Colonic mucosa (tissue), 4 donors: ENCODE measurements at places on chromosomes 2 and 18.

DNA sequence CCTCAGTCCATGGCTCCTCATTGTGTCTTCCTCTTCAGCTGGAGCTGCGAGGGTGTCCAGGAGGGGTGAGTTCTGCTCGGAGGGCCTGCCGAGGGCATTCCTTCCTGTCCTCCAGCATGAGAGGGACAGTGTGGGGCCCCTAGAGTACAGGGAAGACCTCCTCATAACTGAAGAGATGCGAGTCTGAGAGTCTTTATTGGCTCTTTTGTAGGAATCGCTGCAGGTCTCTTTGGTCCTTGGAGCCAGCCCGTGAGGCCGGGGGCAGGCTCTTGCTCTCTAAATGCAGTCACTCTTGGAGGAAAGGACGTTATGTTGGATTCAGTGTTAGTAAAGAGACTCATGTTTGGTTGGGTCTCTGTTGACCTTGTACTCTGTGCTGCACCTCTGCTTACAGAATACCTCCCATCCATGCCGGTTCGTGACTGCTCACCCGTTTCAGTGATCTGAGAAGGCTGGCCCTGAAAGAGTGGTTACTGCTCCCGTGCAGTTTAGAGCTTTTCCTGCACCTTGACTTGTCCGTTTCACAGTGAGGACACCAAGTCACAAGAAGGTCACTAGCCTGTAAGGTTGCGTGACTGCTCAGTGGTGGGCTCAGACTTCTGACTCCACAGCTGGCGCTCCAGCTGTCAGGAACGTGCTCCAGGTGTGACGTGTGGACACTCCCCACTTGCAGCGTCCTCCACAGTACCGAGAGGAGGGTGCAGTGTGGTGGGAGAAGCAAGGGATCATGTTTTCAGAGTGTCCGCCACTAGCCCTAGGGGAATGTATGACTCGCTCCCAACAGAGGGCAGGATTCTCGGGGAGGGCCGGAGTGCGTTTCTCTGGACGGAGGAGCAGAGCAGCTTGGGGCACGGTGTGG, 7.8 kb downstream of the ATG4B start:
- DNase-seq = no peak

DNA sequence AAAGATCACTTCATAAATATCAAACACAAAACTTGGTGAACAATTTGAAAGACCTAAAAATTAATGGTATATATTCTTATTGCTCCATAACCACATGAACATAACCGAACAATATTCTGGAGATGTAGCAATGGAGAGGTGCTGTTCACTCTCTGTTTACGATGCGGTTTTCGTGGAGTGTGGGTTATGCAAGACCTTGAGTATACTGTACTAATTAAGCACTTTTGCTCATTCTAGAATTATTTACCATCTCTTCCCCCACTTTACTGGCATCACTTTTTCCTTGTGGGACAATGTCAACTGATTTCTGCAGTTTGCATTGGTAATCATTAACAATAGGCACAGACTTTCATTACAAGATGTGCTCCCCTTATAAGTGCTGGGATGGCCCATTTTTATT, 97.6 kb downstream of the RAPH1 start:
- no peak for DNase-seq

- DNase-seq = no peak
These were observed 101.4 kb downstream of the COLEC12 start for GRCh38 chr18:398935-399630.

GRCh38 chr2:227471924-227472264, at the start of gene AGFG1:
TSS of gene AGFG1 (plus strand) at chr2:227472156. CDS start at chr2:227472422, 266 bp downstream.
- peak; percentile 90 for DNase-seq

DNA sequence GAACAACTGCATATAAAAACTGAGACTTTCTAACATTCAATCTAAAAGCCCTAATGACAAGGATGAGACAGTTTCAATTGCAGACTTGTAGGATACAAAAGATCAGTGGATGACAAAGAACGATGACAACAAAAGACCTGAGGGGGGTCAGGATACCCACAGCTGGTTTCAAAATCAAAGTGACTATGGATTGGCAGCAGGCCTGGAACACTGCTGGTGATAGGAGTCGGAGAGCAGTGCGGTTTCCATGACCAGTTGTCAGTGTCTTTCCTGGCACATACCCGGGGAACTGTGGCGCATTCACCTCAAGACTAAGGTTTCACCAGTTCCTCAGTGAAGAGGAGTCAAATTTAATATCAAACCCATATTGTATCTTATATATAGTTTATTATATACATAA, 42.0 kb downstream of the EHD3 start:
- DNase-seq = no peak

GRCh38 chr2:143139835-143140393, 10.7 kb downstream of the ARHGAP15 start:
- DNase-seq = no peak

GRCh38 chr2:219533930-219534661, 9.5 kb downstream of the CHPF start:
- no peak for DNase-seq

DNA sequence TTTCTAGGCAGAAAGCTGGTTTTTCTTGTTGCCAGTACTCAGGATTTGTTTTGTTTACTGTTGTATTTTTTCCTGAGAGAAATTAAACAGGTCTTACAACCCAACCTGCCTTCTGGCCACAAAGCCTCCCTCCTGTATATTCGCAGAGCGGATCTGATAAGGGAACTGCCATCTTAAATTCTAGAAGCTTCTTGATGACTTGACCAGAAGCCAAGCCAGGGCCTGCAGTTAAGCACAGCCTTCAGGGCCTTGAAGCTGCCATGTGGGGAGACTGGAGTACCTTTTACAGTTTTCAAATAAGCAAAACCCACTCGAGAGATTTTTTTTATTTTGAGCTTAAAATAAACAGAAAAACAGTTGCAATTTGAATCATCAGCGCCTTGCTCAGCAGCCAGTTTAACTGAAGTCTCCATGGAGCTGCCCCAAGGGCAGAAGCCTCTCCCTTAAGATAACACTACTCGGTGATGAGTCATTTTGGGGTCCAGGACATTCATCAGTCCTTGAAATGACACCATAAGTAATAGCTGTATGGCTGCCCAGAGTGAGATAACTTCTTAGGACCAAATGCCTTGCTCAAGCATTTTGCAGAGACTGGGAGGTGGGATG, 51.5 kb upstream of the PHLPP1 start:
- no peak for DNase-seq

DNA sequence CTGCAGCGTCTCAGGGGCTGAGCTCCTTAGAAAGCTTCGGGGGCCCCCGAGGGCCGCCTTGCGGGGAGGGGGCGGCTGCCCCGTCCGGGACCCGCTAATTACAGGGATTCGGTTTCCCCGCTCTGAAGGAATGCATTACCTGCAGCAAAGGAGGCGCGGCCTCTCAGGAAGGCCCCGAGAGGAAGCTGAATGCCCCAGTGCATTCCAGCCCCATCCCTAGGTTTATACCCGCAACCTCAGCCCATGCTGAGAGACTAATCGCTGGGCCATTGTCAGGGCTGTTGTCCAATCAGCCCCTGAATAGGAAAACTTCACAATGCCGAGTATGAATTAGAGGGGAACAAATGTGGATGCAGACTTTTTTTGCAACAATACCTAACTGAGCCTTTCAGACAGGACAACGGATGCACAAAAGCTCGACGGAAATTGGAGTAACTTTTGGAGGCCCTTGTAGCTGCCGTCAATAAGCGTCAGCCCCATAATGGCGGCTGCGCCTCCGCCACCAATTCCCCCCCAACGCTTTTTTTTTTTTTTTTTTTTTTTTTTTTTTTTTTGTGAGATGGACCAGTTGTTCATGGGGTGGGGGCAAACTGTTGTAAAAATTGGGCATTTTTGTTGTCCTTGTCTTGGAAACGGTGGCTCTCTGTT, 138.6 kb upstream of the SIX3 start:
- no peak for DNase-seq

DNA sequence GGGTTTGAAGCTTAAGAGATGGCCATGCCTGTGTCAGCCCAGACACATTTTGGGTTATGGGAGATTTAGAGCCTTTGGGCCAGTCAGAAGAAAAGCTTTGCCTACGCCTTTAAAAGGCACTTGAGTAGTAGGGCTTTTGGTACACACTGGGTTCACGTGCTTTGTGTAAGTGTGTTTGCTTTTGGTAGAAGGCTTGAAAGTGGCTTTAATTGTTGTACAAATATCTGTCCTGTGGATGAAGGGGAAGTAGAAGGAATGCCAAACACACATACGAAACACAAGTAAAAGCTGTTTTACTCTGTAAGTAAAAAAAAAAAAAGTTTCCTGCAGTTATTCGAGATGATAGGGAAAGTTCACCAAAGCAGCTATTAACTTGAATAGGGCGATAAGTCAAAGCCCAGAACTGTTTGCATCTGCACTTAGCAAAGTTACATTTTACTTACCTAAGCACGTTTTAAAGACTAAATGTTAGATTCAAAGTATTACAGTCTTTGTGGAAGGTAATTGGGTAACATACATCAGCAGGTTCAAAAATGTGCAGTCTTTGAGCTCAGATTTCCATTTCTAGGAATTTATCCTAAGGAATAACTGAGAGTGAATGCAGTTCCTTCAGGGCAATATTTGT, 75.4 kb downstream of the STK25 start:
- DNase-seq = no peak

DNA sequence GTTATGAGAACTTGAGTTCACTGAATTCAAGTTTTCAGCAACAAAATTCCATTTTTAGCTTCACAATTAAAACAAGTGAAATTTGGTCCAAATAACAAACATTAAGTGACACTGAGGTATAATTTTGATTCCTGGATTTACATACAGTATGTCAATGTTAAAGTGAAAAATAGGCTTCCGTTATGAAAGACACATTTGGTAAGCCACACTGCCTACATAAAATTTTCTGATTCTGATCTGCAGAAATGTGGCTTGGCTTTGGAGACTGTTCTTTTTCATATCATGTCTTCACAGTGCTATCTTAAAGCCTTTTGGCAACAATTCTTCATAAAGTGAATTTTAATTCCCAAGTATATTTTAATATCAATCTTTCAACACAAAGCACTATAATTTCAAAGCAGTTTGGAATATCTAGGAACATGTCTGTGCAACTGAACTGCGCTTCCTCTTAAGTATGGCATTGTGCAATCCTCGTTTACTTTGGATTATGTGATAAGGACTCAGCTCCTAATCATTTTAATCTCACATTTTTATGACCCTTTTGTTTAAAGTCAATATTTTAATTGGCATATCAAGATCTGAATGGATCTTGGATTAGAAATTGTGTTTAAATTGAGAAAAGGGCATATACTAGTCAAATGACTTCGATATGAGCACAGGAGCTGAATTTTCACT, 60.0 kb downstream of the RBMS1 start:
- no peak for DNase-seq

DNA sequence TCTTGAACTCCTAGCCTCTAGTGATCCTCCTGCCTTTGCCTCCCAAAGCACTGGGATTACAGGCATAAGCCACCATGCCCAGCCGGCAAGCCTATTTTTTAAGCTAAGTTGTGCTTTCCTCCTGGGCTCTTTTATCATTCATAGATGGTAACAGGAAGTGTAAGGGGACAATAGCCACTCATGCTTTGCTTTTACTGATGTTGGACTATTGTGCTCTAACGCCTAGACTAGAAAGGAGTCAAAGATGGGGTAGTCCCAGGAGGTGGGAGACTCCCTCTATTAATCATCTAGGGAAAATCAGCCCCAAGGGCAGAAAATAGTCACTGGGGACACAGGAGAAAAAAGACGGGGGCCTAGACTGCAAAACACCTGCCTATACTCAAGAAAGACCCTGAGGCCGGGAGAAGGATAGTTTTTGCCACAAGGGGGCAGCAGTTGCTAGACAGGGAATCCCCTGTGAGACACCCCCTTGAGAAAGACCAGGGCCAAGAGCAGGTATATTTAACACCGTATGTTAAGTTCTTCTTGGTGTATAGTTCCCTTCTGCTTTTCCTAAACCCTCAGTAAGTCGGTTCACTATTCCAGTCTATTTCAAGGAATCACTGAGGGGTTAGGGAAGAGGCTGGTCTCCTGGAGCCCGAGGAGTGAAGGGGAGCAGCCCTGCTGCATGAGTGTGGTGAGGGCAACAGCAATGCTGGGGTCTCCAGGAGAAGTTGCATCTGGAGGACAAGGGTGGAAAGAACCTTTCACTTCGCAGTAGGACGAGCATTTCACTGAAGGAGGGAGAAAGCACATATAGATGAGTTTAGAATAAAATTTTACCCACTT, 2.1 kb upstream of the CXCR1 start:
- peak; percentile 67 for DNase-seq

GRCh38 chr18:23992089-23992940, 22.2 kb upstream of the TTC39C start:
- DNase-seq = no peak

DNA sequence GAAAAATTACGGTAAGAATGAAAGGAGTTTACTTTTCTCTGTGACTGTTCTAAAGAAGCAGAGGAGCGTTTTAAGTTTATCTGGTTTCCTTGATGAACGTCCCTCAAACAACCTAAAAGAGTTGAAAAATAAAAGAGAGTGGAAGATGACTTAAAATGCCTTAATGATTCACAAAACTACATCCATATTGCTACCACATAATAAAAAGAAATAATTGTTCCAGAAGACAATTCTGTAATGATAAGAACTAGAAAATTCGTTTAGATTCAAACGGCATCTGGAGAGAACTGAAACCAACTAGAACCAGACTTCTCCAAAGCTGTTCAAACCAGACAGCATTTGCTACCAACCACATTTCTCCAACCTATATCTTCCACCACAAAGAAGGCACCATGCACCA, 68.1 kb downstream of the TEKT4 start:
- no peak for DNase-seq

GRCh38 chr2:28419443-28420270, 27.0 kb downstream of the FOSL2 start:
- DNase-seq = no peak

- no peak for DNase-seq
These were observed 1644.3 kb upstream of the NXPH2 start for GRCh38 chr2:140424471-140424870.

GRCh38 chr18:62523631-62524439, 1.0 kb downstream of the ZCCHC2 start:
- DNase-seq = peak; percentile 38

DNA sequence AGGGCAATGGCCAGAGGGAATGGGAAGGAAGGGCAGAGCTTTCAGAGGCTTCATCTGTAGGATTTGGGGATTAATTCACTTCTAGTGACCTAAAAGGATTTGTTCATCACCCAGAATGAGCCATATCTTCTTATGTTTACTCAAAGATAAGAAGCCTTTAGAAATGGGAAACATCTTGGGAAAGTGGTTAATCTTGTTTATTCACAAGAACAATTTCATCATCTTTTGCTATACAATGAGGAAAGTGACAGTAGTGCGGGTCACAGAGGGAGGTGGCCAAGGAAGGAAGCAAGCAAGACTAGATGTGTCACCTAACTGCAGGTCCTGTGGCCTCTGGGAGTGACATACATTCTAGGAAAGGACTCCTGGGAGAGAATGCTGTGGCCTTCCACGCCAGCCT, 140.4 kb upstream of the ALPP start:
- no peak for DNase-seq
